NCI-H748 treated with DMSO at 0.1 percent for 48 hours (cell line): ENCODE measurements at places on chromosomes 2 and 18.

- no peak for DNase-seq
Observed at GRCh38 chr2:134148843-134149472, 104.9 kb upstream of the MGAT5 start.

DNA sequence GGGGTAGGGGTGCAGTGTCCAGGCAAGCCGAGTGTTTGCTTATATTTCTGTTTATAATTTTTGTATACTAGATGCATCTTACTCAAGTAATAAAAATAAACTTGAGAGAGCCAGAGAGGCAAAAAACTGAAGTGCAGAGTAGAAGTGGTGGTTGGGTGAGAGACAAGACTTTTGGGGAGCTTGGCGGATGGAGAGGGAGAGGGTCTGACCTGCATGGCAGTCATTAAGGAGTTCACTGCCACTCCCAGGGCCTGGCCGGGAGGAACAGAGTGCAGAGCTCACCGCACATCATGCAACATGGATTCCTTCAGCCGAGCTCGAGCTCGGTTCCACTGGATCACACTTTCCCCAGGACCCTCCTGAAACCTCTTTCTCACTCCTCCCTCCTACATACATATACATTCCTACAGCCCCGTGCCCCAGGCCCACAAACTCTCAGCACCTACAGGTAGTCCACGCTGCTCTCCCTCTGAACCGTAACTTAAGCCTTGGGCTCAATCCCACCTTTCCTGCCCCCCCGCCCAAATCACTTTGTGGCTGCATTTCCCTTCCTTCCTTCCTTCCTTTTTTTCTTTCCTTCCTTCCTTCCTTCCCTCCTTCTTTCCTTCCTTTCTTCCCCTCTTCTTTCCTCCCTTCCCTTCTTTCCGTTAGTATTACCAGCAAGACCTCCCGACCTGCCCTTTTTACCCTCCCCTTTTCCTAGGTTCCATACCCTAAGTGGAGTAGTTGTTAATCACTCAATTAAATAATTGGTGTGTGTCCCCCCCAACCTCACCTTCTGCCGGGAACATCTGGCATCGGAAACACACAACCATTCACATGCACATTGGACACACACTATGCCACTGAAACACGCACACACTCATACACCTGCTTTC is 37.1 kb upstream of the ATP6V1B1 start:
- no peak for DNase-seq

DNA sequence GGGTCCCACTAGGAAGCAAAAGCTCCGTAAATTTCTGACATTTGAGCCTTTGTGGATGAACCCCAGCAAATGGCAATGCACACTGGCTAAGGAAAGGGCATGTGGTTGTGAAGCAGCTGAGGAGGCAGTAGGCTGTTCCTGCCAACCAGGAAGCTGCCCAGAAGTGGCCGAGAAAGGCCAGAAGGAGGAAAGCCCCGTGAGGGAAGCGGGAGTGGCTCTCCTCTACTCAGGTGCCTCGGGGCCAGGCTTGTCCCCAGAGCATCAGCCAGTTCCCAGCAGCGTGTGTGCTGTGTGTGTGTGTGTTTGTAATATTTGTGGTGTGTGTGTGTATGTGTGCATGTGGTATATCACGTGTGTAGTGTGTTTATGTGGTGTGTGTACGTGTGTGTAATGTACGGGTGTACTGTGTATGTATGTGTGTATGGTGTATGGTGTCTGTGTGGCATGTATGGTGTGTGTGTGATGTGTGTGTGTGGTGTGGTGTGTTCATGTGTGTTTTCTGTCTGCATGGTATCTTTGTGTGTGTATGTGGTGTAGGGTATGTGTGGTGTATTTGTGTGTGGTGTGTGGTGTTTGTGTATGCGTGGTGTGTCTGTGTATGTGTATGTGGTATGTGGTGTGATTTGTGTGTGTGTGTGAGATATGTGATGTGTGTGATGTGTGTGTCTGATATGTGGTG is 90.6 kb downstream of the APOB start:
- DNase-seq = no peak

DNA sequence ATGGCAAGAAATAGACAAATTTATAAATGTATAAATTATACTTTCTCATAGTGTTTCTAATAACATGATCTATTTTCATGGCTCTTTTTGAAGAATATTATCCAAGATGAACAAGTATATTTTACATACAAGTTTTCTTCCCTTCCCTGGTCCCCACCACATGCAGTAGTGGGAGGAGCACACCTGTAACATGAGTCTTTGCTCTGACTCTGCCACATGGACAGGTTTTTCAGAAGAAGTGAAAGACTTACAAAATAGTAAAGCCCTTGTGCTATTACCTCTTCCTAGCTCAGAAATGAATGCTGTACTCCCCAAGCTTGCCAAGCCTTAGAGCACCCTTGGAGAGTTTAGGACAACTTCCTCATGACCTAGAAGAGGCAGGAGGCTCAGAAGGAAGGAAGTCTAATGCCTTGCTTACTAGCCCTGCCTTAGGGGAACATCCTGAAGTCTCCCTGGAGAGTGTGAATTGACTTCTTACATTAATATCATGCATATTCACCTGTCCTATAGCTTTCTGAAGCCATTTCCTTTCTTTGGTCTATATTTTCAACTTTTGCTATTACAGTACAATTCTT is 18.4 kb downstream of the MXD1 start:
- DNase-seq = no peak

DNA sequence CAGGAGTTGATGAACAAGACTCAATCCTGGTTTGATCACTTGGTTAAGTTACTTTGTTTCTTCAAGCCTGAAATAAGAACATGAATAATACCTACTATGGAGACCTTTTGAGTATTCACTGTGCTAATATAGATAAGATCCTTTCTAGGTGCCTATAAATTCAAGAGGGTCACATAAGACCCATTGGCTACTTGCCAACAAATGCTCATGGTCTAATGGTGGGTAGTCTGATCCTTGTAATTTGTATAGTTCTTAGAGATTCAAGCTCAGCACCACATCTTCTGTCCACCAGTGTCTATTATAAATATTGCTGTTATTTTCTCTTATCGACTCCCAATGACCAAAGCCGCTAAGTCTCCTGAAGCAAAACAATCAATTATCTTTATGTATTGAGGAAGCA is 27.4 kb upstream of the ACSL3 start:
- no peak for DNase-seq

GRCh38 chr2:28252311-28252710 is 140.3 kb upstream of the FOSL2 start:
- no peak for DNase-seq
